ENCODE measurements at places on chromosomes 7 and 10. TPM values are rescaled to one million over a fixed set of nuclear protein-coding genes. Genes with fewer than 3 reads are reported as not detected.

Gene ABHD11
- total RNA-seq, result 54.2 TPM

Gene SLC39A12
- total RNA-seq, result not detected

Gene NPFFR1
- total RNA-seq, result 0.05 TPM

Gene LIPF
- not detected for total RNA-seq

Gene ABCB1
- 0.67 TPM for total RNA-seq

Gene SPDYE5
- not detected for total RNA-seq

Gene MUC3A
- total RNA-seq, result 24.7 TPM

Gene EIF3A
- 214 TPM for total RNA-seq

Gene LRRC17
- 0.39 TPM for total RNA-seq

Gene PRRT4
- 0.77 TPM for total RNA-seq

Gene NEUROD6
- total RNA-seq, result not detected

Gene CNPY1
- total RNA-seq, result not detected

Gene FKBP6
- total RNA-seq, result not detected

Gene GCK
- total RNA-seq, result 0.36 TPM

Gene CALML5
- not detected for total RNA-seq

Gene PLPP4
- total RNA-seq, result 0.18 TPM

Gene HABP2
- total RNA-seq, result 0.13 TPM

Gene TAS2R5
- 0.77 TPM for total RNA-seq

Gene DYNC1I1
- 0.13 TPM for total RNA-seq

Gene LAMB1
- total RNA-seq, result 204 TPM

Gene TDRD1
- total RNA-seq, result not detected

Gene LOXL4
- total RNA-seq, result 17.7 TPM
